A549 treated with dexamethasone at 1 μM for 4 hours (cell line): ENCODE measurements at places on chromosomes 1 and 21. TPM values are rescaled to one million over a fixed set of nuclear protein-coding genes. Genes with fewer than 3 reads are reported as not detected.

The C1orf141 gene
- total RNA-seq, result not detected in 5 replicates

The HES5 gene
- total RNA-seq, result not detected in 5 replicates

The RIMKLA gene
- 0.25 to 0.98 TPM (median 0.47 TPM) in 5 replicates for total RNA-seq

The MROH9 gene
- total RNA-seq, result not detected in 5 replicates

The B3GALT5 gene
- 0.09 to 0.14 TPM (median 0.13 TPM) in 5 replicates for total RNA-seq

The SPRR3 gene
- total RNA-seq, result not detected in 5 replicates

The DISC1 gene
- 0.14 to 0.34 TPM (median 0.22 TPM) in 5 replicates for total RNA-seq

The LRRC39 gene
- total RNA-seq, result 0.08 to 0.16 TPM (median 0.11 TPM) in 5 replicates

The NMNAT1 gene
- 2.4 to 3.5 TPM (median 3.1 TPM) in 5 replicates for total RNA-seq

The TMEM51 gene
- total RNA-seq, result 26.4 to 31.1 TPM (median 30.9 TPM) in 5 replicates

The DAB1 gene
- total RNA-seq, result not detected in 5 replicates

The TNFRSF25 gene
- 1.6 to 4.5 TPM (median 3.2 TPM) in 5 replicates for total RNA-seq

The PTAFR gene
- total RNA-seq, result 0.09 to 0.24 TPM (median 0.09 TPM) in 5 replicates

The ESPN gene
- 0.34 to 1.2 TPM (median 0.77 TPM) in 5 replicates for total RNA-seq

The HORMAD1 gene
- total RNA-seq, result 7.9 to 10.7 TPM (median 9.7 TPM) in 5 replicates
